LNCaP clone FGC (cell line): ENCODE measurements at places on chromosomes 16 and 17.
A peak's percentile ranks its signal among the peaks of the same experiment; 100 is the strongest.

- no peak for DNase-seq
These were observed 61.7 kb upstream of the CLEC18A start for GRCh38 chr16:69889295-69889964.

DNA sequence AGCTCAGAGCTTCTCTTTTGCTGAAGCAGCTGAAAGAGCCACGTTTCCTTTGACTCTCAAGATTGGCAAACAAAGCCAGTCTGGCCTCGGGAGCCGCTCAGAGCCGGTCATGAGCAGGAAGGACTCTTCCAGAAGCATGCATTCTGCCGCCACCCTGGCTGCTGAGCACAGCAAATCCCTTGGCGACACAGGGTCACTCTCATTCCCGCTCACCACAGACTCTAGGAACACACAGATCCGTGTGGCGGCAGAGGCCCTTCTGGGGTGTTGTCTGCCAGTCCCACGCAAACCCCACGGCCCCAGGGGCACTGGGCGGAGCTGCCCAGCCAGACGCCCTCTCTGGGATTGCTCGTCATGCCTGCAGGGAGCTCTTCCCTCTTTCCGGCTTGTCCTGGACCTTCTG is 157.0 kb downstream of the C16orf95 start:
- no peak for DNase-seq

GRCh38 chr16:69438465-69438864 is 14.0 kb downstream of the CYB5B start:
- DNase-seq, result no peak

DNA sequence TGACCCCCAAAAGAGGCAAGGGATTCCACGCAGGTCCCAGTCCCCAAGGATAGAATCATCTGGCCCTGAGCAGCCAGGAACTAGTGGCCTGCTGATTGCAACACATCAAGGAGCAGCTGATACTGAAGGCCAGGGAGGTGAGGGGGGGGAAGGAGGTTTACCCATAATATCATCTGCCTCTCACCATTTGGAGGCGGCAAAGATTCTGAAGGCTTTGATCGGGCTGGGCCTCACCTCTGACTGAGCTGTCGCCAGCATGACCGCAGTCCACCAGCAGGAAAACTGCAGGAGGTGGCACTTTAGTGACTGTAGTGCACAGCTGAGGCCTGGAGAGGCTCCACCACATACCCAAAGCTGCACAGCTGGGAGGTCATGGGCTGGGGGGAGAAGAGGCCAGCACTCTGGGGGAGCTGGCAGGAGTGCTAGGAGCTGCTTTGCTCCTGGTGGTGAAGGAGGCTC is 20.5 kb upstream of the ITGA3 start:
- DNase-seq, result no peak

GRCh38 chr17:47257651-47258339 is 4.2 kb downstream of the ITGB3 start:
- DNase-seq, result no peak

DNA sequence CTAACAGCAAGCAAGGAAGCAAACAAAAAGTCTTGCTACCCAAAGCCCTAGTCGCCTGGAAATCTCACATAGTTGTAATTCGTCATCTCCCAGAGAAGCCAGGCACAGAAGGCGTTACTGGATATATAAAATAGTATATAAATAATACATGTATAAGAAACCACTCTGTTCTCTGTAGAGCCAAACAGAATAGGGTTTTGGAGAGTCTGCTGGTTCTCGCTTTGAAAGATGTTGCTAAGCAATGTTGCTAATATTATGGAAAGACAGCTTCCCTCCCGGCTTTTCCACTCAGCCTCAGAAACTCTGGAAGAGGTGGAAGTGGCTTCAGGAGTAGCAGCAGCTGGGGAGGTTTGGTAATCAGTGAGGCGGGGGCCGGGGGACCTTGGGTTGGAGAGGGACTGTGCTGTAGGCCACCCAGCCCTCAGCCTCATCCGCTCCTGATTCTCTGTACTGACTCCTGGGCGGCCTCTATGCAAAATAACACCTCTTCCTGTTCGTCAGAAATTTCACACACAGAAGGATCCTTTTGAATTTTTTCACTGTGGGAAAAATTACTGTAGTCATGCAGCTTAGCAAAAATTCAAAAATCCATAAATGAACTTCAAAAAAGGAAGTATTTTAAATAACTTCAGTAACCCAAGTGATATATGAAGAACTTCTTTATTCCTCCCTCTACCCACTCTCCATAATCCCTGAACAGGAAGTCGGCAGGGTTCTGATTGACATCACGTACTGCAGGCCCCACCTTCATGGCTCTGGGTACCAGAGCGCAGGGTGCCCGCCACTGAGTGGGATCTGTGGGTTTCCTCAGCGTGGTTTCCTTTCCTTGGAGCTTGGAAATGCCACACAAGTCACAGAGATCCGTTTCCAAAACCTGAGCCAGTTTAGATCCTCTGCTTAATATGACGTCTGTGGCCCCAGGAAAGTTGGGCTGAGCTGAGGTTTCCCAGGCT is 51.4 kb downstream of the RAP1GAP2 start:
- DNase-seq, result no peak

DNA sequence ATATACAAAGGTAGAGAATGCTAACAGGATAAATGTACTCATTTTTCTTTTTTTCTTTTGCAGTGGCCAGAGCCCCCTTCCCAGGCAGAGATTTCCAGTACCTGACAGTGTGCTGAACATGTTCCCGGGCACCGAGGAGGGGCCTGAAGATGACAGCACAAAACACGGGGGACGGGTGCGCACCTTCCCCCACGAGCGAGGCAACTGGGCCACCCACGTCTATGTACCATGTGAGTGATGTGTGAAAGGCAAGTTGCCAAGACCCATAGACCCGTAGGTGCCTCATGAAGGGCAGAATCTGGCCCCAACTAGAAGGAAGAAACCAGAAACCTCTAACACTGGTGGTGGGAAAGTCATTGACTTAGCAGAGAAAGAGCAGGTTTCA is 1.2 kb downstream of the USB1 start:
- no peak for DNase-seq

- DNase-seq, result no peak
These were observed 311.6 kb upstream of the MON1B start for GRCh38 chr16:76879420-76879819.

GRCh38 chr17:9880582-9880999 is 24.5 kb downstream of the RCVRN start:
- DNase-seq, result no peak

DNA sequence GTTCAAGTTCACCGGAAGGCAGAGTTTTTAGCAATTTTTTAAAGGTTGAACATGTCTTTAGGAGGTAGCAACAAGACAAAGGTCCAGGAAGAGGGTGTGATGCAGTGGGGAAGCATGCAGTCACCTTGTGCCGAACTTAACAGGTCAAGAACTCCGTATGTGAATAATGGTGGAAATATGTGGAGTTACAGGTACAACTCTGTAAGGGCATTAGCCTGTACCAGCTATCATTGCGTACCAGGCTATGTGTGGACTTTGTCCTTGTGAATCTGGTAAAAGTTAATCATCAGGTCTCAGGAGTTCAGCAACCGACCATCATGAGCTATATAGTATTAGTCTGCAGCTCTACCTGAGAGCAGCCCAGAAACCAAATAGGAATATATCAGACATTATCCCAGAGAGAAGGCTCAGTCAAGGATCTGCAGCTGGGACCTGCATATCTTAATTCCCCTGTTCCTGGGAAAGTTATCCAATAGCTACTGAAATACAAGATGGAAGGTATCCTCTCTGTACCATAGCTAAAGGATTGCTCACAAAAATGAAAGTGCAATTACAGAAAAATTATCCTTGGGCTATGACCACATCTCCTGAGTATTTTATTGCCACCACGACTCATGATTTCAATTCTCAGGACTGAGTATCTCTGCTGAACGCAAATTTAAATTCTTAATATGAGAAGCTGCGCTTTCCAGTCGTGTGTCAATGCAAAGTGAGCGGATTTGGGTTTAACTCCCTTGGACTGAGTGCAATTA is 469.3 kb downstream of the CDH13 start:
- DNase-seq, result no peak

DNA sequence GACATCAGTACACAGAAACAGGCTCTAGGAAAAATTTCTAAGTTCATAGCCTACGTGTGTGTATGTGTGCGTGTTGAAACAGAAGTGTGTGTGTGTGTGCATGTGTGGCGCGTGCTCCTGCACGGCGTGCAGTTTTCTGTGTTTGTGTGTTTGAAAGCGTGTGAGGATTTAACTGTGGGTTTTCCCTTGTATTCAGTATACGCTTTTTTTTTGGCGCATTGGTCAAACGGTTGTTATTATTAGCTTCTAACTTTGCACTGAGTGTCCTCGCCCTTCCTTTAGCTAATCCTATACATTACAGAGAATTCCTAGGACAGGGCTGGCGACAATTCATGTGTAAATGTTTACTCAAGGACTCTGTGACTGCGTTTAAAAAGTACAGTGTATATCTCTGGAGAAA is 23.0 kb downstream of the TMC6 start:
- DNase-seq, result peak; percentile 75

DNA sequence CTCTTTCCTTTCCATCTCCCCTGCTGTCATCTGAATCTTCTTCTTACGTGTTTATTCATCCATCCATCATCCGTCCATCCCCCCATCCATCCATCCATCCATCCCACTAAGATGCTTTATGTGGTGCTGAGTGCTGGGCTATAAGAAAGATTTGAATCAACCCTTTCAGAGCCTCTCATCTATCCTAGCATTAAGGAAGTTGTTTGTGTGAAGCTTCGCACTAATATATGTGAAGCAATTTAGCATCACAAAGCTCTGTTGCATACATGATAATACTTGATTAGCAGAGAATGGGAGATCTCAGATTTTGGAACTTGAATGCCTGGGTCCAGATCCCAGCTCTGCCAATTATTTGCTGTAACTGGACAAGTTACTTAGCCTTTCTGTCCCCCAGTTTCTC is 255.7 kb downstream of the SHISA9 start:
- no peak for DNase-seq

- no peak for DNase-seq
These were observed 119.0 kb downstream of the ANKRD11 start for GRCh38 chr16:89371386-89371785.

DNA sequence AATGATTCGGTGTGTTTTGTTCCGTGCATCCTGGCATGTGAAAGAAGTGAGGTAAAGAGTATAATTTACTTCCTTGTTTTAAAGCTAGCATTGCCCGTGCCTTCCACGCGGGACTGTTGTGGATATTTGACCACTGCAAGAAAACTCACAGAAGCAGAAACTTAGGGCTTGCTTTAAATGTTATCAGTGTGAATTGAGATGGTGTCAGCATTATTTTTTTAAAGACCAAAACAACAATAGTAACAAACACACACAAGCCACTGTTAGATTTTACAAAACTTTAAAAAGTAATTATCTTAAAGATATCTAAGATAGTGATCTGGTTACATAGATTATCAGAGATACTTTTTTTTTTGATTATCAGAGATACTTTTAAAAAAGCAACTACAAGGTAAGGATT is 47.4 kb downstream of the WWOX start:
- no peak for DNase-seq

GRCh38 chr16:71676236-71676635 is 48.3 kb downstream of the PHLPP2 start:
- DNase-seq, result no peak

GRCh38 chr17:67035131-67036083 is 8.9 kb upstream of the CACNG1 start:
- no peak for DNase-seq

DNA sequence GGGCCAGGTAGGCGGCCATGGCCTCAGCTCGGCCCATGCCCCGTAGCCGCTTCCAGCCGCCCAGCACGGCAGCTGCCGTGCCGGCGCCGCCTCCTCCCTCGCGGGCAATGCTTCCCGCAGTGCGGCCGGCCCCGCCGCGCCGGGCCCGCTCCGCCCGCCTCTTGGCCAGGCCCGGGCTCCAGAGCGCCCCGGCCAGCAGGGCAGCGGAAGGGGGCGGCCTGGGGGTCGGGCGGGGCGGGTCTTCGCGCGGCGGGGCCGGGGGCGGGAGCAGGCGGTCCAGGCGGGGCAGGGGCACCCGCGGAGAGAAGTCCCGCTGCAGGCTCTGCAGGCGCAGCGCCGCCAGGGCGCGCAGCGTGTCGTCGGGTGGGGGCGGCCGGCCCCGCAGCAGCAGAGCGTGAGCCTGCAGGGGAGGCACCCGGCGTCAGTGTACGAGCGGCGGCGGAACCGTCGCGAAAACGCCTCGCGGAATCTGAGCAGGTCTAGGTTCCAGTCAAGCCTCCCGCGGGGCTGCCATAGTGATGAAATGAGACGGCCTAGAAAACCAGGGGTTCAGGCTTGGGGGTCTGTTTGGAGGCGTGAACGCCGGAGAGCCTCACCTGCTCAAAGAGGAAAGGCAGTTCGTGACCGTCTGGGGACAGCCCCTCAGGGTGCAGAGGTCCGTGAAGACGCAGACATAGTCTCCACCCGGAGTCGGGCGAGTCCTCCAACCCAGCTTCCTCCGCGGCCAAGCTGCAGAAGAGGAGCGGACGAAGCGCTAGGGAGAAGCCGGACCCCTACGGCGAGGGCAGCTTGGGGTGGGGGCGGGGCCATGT is 6.6 kb downstream of the PLEKHH3 start:
- no peak for DNase-seq

- no peak for DNase-seq
These were observed 946 bp upstream of the TMEM256 start for GRCh38 chr17:7404737-7405349.

GRCh38 chr16:19085679-19086200 is 18.3 kb downstream of the COQ7 start:
- DNase-seq, result no peak

DNA sequence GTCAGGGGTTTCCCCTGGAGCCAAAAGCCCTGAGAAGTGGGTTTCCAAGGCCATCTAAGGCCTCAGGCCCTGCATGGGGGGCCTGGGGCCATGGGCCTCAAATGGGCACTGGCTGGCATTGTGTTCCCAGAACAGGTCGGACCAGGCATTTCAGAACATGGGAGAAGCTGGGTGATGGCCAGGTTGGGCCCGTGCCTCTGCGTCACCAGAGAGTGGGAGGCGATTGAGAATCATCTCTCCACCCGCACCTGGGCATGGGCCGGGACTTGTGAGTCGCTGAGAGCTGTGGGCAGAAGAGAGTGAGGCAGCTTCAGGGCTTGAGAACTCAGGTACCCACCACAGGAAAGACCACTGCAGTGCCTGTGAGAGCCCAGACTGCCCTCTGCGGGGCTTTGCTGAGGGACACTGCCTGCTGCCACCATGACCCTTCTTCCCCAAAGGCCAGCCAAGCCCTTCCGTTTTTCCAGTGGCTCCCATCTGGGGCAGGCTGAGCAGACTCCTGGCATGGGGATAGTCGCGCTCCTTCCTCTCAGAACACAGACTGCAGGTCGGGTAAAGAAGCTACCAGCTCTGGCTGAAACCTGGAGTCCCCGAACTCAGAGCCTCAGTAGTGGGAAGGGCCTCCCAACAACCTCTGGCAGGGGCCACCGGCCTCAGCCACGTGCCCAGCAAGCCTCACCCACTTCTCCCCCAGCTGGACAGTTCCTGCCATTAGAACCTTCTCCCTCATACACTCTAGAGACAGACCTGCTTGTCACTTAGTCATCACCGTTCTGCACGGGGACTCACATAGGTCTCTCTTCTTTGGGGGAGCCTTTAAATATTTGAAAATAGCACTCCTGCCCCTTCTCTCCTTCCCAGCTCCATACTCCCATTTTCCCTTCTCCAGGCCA is 1.6 kb downstream of the RAB11FIP4 start:
- no peak for DNase-seq

- DNase-seq, result no peak
These were observed 8.2 kb downstream of the ADCY7 start for GRCh38 chr16:50274326-50275097.
